ENCODE measurements at places on chromosomes 7 and 10.

DNA sequence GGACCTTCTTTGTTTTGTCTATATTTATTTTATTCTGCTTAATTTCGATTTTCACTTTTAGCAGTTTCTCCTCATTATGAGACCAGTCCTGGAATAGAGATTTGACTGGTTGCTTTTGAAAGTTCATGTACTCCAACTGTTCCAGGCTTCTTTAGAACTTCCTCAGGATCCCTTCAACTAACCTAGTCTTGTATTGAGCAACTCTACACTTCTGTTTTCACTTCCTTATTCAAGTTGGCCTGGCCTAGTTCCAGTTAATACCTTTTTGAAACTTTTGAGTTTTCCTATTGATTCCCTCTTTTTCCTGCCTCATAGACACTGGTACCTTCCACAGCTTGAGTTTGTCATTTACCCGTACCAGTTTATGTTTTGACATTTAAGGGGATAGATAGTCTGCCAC, 421.7 kb downstream of the ATRNL1 start:
- no peak for DNase-seq

DNA sequence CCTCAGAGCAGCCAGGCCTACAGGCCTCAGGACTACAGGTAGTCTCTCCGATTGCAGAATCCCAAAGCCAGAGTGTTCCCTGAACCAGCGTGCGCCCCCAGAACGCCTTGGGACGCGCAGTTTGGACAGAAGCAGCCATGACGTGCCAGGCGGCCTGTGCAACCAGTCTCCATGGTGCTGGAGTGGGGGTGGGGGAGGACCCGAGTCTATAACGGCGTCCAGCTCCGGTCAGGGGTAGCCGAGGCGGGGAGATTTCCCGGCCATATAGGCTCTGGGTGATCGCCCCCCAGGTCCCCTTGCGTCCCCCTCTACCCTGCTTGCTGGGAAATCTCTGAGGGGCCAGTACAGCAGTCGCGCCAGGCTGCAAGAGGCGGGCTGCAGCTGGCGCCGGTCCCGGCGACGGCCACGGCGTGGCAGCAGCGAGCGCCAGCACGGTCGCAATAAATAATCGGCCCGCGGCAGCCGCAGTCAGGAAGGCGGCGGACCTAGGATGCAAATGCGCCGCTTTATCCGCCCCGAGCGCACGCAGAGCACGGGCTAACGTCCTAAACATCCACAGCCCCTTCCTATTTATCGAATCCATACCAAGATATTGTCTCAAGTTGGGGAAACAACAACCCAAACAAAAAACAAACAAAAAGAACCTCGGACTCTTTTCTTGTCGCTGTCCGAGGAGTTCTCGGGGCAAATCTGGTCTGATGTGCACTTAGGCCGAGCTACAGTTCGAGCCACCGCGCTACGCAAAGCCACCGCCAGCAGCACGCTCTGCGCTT, 1.6 kb downstream of the HOXA3 start:
- no peak for DNase-seq

DNA sequence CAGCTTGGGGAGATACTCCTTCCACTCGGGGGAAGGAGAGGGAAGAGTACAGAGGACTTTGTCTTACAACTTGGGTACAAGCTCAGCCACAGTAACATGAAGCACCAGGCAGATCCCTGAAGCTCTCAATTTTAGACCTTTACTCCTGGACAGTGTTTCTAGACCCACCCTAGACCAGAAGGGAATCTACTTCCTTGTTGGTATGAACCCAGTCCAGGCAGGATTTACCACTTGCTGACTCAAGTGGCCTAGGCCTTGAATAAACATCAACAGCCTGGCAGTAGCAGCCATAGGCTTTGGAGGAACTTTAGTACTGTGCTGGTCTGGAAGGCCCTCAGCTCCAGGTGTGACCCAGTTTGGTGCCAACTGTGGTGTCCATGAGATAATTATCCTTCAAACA, 173.1 kb downstream of the ADRA2A start:
- no peak for DNase-seq

- DNase-seq = no peak
Observed at GRCh38 chr10:35226507-35226906, 99.9 kb downstream of the CREM start.

DNA sequence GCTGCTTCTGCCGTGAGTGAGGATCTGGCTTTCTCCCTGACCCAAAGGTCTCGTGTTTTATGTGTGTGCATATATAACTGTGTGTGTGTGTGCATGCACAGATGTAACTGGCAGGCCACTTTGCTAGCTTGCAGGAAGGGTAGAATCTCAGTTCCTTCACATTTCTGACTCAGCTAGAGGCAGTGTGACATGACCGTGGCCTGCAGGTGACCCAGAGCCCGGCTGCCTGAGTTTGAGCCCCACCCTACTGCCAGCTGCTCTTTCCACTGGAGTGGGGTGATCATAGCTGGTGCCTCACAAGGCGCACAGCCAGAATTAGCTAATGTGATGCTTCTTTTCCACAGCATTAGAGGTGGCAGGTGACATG, 9.3 kb upstream of the MYL7 start:
- DNase-seq = no peak

- no peak for DNase-seq
Observed at GRCh38 chr7:105315357-105315756, 73.4 kb downstream of the SRPK2 start.

Data from hypothalamus (tissue), 51 donors.